ENCODE measurements at places on chromosomes 16 and 17. TPM values are rescaled to one million over a fixed set of nuclear protein-coding genes. Genes with fewer than 3 reads are reported as not detected.

The NPIPA2 gene
- 21.2 TPM for total RNA-seq

DNA sequence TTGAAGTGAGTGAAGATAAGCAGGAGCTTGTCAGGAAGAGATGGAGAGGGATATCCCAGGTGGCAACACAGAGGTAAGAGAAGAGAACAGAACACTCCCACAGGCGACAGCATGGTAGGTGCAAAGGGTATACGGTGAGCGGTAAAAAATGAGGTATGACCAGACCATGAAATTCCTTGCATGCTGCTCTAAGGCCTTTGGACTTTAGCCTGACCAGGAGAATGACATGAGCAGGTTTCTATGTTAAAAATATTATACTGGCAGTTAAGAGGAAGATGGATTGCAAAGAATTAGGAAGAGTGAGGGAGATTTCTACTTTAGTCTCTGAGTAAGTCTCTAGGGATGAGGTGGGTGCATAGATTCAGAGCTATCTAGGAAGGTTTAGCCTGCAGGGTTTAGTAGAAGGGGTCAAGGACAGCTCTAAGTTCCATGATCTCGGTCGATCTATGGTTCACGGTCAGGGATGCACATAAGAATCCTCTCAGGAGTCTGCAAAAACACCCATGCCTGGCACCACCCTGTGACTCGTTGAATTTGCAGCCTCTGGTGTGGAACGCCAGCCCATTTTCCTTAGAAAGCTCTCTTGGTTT is 65.7 kb downstream of the HLF start:
- no peak overlapping the region for H3K4me3 ChIP-seq
- no peaks in the 10 kb centered on the region for H3K27me3 ChIP-seq
- no peak overlapping the region for H3K27ac ChIP-seq

The CACNA1H gene
- 161 TPM for total RNA-seq

GRCh38 chr16:2960183-2961010 is 3.7 kb upstream of the KREMEN2 start:
- peaks cover 9% of the 10 kb centered on the region for H3K27me3 ChIP-seq
- no peaks in the 10 kb centered on the region for H3K36me3 ChIP-seq
- H3K4me3 ChIP-seq = no peak overlapping the region
- DNase-seq = no peak
- H3K27ac ChIP-seq = no peak overlapping the region
- H3K4me1 ChIP-seq = no peaks in the 10 kb centered on the region

- H3K27me3 ChIP-seq = no peaks in the 10 kb centered on the region
- peaks cover 5% of the 10 kb centered on the region for H3K36me3 ChIP-seq
- no peak for DNase-seq
- H3K27ac ChIP-seq = no peak overlapping the region
Measured at GRCh38 chr17:70825321-70826125, 656.2 kb downstream of the KCNJ2 start.

GRCh38 chr16:2149630-2150417 is 1.4 kb downstream of the RAB26 start:
- H3K4me3 ChIP-seq = peak overlapping the region; percentile 90
- H3K36me3 ChIP-seq = no peaks in the 10 kb centered on the region
- peak; percentile 64 for DNase-seq
- H3K27ac ChIP-seq = peak overlapping the region; percentile 89
- H3K27me3 ChIP-seq = peaks cover 22% of the 10 kb centered on the region
- H3K4me1 ChIP-seq = peaks cover 19% of the 10 kb centered on the region

DNA sequence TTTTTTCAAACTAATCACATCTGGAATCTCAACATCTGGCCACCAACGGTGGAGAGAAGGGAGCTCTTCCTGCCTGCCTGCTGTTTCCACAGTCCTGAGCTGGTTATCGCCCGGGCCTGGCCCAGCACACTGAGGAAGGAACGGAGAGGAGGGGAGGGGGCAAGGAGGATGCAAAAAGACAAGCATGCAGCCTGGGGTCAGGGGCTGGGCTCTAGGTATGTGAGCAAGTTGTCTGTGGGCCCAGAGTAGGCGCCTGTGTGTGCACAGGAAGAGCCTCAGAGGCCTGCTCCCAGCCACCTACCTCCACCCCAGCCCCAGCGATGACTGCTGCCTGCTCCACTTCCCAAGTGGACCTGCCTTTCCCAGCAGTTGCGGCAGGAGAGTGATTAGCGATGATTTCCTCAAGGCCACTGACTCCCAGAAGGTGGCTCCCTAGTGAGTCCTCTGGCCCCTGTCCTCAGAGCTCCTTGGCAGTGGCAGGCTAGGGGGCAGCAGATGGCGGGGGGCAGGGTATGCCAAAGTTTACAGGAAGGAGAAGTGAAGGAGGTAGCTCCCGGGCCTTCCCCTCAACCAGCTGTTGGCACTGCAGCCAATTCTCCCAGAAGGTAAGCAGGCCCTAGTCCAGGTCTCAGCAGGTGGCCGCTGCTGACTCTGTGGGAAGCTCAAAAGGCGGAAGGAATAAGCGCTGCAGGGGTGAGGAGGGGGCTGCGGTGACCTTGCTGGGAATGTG is 27.0 kb upstream of the RASD1 start:
- peaks cover 25% of the 10 kb centered on the region for H3K4me1 ChIP-seq
- no peak overlapping the region for H3K27ac ChIP-seq
- peak; percentile 14 for DNase-seq
- peaks cover 1% of the 10 kb centered on the region for H3K27me3 ChIP-seq

DNA sequence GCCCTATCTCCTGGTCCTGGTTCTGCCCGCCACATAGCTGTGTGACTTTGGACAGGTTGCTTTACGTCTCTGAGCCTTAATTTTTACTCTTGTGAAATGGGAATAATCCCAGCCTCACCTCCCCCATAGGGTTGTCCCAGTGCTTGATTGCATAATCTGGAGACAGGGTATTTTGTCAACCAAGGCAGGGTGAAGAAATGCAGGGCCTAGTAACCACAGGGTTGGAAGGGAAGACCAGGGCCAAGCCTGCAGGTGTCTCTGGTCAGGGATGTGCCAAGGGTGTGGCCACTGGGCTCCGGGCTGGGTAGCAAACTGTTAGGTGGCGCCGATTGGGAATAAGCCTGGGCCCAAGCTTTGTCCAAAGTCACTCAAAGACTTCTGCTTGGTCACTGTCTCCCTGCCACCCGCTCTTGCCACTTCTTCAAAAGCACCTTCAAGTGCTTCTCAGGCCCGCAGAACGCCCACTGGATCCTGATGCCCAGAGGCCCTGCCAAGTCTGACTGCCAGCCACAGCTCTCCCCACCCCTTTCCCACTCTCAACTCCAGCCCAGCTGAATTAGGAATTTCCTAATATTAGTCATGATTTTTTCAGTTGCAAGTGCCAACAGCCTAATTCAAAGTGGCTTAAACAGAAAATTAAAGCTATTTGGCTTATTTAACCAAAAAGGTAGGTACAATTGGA is 20.6 kb upstream of the COL1A1 start:
- no peaks in the 10 kb centered on the region for H3K36me3 ChIP-seq
- peaks cover 3% of the 10 kb centered on the region for H3K27me3 ChIP-seq
- H3K4me3 ChIP-seq = no peak overlapping the region
- H3K4me1 ChIP-seq = peaks cover 6% of the 10 kb centered on the region
- no peak for DNase-seq

The CCL5 gene
- total RNA-seq = not detected

DNA sequence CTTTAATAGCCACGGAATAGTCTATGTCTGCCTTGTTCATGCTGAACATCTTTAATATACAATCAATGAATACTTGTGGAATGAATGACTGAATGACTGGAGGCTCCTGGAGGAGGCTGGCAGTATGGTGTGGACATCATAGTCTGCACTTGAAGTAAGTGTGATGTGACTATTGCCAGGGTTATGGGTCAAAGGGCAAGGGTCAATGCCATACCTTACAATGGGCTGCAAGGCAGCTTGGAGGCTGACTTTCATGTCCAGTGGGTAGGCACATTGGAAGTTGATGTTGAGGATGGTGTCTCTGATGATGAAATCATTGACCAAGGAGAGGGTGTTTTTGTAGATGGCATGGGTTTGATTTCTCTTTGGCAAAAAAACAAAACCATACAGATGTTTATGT is 7.9 kb downstream of the GP2 start:
- H3K4me3 ChIP-seq = no peak overlapping the region
- DNase-seq = no peak
- H3K4me1 ChIP-seq = no peaks in the 10 kb centered on the region
- H3K36me3 ChIP-seq = no peaks in the 10 kb centered on the region

The APOH gene
- not detected for total RNA-seq

DNA sequence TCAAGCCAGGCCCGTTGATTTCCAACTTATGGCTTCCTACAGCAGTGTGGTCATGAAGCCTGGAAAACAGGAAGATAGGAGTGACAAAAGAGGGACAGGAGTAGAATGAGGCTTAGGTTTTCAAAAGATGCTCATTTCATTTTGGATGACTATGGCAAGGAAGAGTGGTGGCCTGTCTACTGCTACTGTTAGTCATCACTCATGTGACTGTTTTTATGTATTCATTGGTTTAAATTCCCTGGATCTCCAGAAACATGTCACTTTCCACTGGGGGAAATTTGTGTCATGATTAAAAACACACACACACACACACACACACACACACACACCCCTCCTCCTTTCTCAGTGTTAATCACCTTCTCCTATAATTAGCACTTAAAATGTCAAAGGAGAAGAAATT is 1.1 kb upstream of the CYLD start:
- DNase-seq = no peak
- H3K36me3 ChIP-seq = no peaks in the 10 kb centered on the region
- H3K4me1 ChIP-seq = peaks cover 2% of the 10 kb centered on the region
- H3K27me3 ChIP-seq = peaks cover 3% of the 10 kb centered on the region
- no peak overlapping the region for H3K4me3 ChIP-seq

DNA sequence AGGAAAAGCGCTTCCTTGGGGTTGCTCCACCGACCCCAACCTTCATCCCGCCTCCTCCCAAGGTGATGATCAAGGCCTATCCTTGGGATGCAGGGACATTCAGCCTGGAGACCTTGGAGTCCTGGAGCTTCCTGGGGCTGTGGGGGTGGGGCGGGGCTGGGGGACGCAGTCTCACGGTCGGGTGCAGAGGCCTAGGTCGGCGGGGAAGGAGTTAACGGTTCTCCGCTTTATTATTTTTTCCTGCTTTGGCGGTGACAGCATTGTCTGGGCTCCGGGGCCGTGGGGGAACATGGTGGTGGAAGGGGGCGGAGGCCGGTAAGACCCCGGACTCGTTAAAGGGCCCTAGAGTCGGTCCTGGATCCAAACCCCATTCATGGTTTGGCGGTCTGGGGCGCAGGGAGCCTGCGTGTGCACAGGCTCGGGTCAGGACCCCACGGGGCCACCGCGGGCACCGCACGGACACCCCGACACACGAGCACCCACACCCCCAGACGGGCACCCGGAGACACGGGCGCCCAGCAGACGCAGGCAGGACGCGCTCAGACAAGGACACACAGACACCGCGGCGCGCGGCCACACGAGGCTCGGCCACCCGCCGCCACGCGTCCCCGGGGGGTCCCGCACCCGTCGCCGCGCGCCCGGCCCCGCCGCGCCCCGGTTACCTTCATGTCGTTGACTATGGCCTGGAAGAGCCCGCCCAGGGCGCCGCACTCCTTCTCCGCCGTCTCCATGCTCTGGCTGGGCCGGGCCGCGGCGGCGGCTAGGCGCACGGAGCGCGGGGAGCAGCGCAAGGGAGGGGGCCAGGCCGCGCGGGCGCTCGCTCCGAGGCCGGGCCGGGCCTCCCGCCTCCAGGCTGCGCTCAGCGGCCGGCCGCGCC is 554 bp downstream of the MTSS2 start:
- DNase-seq = peak; percentile 60
- no peak overlapping the region for H3K27ac ChIP-seq
- peaks cover 10% of the 10 kb centered on the region for H3K27me3 ChIP-seq
- peak overlapping the region; percentile 81 for H3K4me3 ChIP-seq
- H3K36me3 ChIP-seq = no peaks in the 10 kb centered on the region
- peaks cover 14% of the 10 kb centered on the region for H3K4me1 ChIP-seq

GRCh38 chr16:1429631-1430030 is 1.2 kb upstream of the PERCC1 start:
- peaks cover 5% of the 10 kb centered on the region for H3K27me3 ChIP-seq
- peaks cover 9% of the 10 kb centered on the region for H3K4me1 ChIP-seq
- H3K36me3 ChIP-seq = no peaks in the 10 kb centered on the region
- no peak overlapping the region for H3K4me3 ChIP-seq
- no peak overlapping the region for H3K27ac ChIP-seq

The PLEKHM1 gene
- 59.5 TPM for total RNA-seq

The MSI2 gene
- total RNA-seq = 141 TPM

The ATP2A1 gene
- 4.5 TPM for total RNA-seq

The UMOD gene
- not detected for total RNA-seq

DNA sequence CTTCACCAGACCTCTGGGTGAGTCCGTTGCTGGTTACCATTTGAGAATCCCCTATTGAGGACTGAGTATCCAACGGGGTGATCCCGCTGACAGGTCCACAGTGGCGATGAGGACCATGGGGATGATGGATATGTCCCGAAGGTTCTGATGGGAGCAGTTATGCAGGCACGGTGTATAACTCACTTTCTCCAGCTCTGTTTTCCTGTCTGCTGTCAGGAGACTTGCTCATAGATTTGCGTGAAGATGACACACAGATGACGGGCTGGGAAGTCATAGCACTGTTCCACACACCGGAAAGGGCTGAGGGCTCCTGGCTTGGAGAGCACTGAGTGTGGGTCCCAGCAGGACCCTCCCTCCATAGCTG is 22.2 kb upstream of the ADCY7 start:
- H3K27me3 ChIP-seq = peaks cover 8% of the 10 kb centered on the region
- no peak overlapping the region for H3K27ac ChIP-seq
- no peak overlapping the region for H3K4me3 ChIP-seq
- DNase-seq = no peak

DNA sequence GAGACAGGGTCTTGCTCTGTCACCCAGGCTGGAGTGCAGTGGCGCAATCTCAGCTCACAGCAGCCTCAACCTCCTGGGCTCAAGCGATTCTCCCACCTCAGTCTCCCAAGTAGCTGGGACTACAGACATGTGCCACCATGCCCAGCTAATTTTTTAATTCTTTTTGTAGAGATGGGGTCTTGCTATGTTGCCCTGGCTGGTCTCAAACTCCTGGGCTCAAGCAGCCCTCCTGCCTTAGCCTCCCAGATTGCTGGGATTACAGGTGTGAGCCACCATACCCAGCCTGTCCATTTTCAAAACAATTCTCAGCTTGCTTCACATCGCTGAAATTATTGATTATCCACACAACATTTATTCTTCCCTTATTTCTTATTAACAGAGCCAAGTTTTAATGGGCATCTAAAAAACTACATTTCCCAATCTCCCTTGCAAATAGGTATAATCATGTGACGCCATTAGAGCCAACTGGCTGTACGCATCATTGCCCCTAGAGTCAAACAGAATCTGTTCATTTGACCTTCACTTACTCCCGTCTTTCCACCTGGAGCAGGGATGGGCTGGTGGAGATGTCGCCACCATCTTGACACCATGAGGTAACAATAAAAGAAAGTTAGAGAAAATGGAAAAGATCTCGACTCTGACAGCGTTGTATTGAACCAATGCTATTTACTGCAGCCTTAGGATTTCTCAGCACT is 148.0 kb upstream of the FOXF1 start:
- H3K4me3 ChIP-seq = no peak overlapping the region
- no peak overlapping the region for H3K27ac ChIP-seq
- no peak for DNase-seq
